ENCODE measurements at places on chromosomes 7 and 10.

GRCh38 chr10:85666102-85666501, 700.5 kb downstream of the GRID1 start:
- no peak for DNase-seq

DNA sequence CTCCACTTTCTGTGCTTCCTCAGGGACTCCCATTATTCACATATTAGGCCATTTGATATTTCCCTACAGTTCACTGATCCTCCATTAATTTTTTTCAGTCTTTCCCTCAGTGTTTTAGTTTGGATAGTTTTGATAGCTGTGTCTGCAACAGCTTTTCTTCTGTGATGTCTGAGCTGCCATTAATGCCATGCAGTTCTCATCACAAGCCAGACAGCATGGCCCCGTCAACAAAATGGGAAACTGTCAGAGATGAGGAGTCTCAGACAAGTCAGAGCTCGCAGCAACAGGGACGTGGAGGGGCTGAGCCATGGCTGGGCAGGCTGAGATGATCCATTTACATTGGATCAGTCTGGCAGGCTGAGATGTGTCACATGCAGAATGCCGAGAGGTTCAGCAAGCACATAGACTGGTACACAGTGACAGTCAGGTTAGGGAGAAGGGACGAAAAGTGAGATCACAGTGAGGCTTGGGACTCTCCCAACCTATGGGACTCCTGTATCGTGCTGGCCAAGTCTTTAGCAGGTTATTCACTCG, 65.4 kb downstream of the NPS start:
- DNase-seq = no peak

GRCh38 chr10:27822301-27822700, 76.7 kb upstream of the MKX start:
- no peak for DNase-seq

DNA sequence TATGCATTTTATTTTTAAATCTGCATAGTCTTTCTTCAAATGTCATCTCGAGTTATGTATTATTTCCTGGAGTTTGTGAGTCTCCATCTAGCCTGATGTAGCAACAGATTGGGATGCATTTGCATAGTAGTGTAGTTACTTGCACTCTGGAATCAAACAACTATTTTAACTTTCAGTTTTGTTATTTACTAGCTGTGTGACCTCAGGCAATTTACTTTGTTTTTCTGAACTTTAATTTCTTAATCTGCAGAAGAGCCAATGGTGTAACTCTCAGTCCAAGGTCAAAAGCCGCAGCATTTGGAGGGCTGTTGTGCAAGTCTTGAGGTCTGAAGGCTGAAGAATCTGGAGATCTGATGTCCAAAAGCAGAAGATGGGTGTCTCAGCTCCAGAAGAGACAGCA, 175.8 kb upstream of the SORCS1 start:
- no peak for DNase-seq

DNA sequence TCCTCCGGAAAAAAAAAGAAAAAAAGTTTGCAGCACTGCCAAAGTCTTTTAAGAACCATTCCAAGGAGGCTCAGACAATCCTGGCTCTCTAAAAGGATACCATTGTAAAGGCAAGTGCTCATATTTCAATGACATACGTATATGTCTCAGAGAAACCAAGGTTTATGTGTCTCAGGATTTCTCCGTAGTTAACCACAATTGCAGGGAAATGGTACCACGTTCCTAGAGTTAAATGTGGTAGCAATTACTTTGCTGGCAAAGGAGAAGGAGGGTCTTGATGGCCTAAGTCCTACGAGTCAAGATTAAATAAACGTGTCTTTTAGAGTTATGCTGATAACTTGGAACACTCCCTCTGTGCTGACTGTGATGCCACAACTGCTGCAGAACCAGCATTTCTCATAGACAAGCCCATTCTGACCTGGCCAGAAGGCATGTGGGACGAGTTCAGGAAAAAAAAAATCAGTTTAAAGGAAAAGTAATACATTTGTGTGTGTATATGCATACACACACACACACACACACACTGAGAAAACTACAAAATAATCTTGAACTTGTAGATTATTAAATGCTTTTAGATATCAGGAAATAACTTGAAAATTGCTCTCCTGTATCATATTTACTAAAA, 245.9 kb downstream of the FGFR2 start:
- DNase-seq = no peak

DNA sequence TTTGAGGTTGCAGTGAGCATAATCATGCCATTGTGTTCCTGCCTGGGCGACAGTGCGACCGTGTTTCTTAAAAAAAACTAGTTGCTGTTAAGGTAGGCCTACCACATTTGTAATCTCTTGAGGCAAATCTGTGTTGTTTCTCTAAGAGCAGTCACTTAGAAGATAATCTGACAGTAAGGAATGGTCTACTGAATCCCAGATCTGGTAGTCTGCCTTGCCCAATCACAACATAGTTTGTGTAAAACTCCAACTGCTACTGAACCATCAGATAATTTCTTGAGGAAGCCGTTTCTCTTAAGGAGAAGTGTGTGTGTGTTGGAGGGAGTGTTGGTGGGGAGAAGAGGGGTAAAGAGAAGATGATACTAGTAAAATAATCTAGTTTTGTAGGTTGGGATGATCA, 5.0 kb downstream of the NRF1 start:
- no peak for DNase-seq

DNA sequence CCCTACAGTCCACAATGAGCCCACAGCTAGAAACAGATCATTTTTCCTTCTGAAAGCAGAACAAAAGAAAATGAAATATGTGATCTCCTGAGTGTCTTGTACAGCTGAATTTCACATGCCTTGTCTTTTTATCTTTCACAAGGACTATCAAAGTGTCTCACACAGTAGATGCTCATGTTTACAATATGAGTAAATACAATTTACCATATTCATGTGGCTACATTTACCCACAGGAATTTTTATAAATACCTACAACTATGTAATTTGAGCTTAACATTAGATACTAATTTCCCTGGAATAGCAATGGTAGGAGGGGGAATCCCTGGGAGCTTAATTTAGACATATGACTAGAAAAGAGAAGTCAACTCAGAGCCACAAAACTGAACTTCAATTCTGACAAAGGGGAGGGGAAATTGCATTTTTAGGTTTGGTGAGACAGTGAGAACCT, 186.2 kb downstream of the MACC1 start:
- no peak for DNase-seq

DNA sequence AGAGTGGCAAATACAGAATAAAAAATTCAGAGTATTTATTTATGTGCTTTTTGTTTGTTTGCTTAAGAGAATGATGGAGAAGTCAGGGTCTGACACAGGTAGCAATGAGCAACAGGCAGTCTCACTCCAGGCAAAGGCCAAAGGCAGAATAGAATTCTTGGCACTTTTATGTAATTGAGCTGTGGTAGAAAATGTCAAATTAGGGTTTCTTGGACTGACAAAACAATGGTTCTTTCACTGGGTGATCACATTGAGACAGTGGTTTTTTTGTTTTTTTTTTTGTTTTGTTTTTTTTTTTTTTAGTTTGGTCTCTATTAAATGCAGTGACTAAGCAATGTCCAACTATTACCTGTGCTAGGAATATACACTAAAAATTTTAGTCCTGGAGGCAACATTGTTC, 27.4 kb downstream of the POM121L12 start:
- no peak for DNase-seq

- no peak for DNase-seq
These were observed 95.0 kb downstream of the CALD1 start for GRCh38 chr7:134874407-134874806.

DNA sequence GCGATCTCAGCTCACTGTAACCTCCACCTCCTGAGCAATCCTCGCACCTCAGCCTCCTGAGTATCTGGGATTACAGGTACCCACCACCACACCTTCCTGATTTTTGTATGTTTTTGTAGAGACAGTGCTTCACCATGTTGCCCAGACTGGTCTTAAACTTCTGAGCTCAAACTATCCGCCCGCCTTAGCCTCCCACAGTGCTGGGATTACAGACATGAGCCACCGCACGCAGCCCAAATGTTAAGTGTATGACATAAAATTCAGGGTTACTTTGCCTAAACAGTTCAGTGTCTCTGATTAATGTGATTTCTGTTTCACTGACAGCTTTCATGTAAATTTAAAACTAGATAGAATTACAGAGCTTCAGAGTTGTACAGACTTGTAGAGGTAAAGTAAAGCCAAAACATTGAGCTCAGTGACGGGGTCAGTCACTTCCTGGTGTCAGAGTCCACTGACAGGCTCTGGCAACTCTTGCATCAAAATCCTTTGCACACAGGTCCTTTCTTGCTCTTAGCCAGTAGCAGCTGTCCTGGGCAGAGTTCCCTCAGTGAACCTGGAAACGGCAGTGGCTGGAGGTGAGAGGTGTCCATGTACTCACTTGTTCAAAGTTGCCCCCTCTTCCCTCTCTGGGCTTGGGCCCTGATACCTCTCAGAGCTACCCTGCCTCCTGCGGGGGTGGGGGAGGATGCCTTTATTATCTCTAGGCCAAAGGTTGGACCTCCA, 33.7 kb downstream of the MGMT start:
- no peak for DNase-seq

GRCh38 chr7:83210479-83210878, 47.8 kb upstream of the PCLO start:
- DNase-seq = no peak

- DNase-seq = no peak
These were observed 260.8 kb downstream of the SNX13 start for GRCh38 chr7:17679458-17679857.

DNA sequence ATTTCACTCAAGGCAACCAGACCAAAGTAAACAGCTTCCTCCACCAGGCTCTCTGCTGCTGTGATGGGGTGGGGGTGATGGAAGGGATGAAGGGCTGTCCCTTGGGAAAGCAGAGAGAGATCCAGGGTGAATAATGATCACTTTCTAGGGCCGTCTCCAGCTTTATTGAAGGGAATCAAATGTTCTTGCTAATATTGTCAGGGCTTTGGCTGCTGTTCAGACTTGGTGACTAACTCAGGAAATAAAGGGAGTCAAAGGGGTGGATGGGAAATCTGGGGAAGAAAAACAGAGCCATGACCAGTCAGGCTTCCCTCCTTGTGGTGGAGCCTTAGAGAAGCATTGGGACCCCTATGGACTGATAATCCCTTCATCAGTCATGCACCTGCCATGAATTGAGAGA, 196.2 kb upstream of the AGK start:
- DNase-seq = no peak

- no peak for DNase-seq
These were observed 125.4 kb downstream of the SEMA3D start for GRCh38 chr7:85061456-85061855.

- DNase-seq = no peak
These were observed at the start of gene TRIL for GRCh38 chr7:28958235-28958979. TSS of gene TRIL (minus strand) at chr7:28958330. CDS start at chr7:28958046, 284 bp downstream.

DNA sequence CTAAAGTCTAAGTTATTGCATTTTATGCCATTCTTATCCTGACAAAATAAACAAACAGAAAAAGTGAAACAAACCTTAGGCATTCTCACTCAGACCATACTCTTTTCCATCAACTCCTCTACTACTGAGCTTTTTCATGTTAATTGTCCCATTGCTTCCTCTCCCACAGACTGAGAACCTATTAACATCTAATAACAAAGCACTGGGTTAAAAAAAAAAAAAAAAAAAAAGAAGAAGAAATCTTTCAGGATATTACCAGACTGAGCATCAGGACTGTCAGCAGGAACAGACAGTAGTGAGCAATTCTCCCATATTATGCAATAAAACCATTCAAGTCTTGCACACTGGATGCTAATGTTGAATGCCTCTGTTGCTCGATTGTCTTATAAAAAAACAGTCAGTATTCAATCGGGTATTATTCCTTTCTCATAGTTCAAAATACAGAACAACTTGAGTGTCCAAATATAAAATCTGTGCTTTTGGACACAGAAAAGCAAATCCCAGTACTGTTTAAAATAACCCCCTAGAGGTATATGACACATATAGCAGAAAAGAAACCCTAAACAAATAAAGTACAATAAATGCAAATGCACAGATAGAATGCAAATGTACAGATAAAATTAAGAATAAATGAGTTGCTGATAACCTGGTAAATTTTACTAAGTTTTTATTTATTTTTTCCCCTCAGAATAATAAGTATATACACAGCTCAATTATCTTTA, 531.3 kb upstream of the LRRTM3 start:
- no peak for DNase-seq

- no peak for DNase-seq
These were observed 28.5 kb upstream of the CXCL12 start for GRCh38 chr10:44413416-44413815.

GRCh38 chr7:90173127-90173844, 19.0 kb downstream of the STEAP1 start:
- no peak for DNase-seq

GRCh38 chr10:125662584-125662983, 20.4 kb downstream of the TEX36 start:
- DNase-seq = no peak

DNA sequence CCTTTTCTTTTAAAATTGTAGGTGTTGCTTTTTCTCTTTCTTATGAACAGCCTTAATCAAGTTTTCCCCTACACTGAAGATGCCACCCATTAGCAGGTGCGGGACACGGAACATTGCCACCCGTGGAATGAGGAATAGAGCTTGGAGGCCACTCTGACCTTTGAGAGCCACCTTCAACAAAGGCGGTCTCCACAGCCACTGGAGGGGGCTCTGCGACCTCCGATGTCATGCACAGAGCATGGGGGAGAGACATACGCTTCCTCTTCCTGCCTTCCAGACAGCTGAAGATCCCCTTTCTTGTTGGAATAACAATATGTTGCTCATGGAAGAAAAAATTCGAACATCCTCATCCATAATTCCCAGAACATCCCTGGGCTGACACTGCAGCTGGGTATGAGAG, 39.1 kb downstream of the ADARB2 start:
- DNase-seq = no peak

DNA sequence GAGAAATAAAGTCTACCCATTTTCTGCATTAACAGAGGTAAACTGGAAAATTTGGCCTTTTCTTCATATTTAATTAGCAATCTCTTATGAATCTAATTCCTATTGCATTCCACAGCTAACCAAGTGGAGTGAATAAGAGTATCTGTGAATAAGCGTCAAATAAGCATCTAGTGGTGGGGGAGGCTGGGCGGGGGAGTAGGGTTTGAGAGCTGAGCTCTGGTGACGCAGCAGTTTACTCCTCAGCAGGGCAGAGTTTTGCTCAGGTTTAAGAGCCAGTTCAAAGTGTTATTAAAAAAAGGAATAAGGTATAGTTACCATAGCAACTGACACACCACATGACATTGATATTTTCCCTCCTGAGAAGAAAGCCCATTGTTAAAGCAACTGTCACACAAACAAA, 1346.8 kb upstream of the CELF2 start:
- no peak for DNase-seq
